NCI-H1930 (cell line): ENCODE measurements at places on chromosomes 7 and 10.

- no peak for DNase-seq
Observed at GRCh38 chr10:18217577-18217976, 77.4 kb downstream of the CACNB2 start.

GRCh38 chr10:102775201-102775934 lies 31.6 kb downstream of the WBP1L start:
- DNase-seq = no peak

GRCh38 chr7:144529269-144529926 lies 125.9 kb upstream of the NOBOX start:
- DNase-seq = no peak

DNA sequence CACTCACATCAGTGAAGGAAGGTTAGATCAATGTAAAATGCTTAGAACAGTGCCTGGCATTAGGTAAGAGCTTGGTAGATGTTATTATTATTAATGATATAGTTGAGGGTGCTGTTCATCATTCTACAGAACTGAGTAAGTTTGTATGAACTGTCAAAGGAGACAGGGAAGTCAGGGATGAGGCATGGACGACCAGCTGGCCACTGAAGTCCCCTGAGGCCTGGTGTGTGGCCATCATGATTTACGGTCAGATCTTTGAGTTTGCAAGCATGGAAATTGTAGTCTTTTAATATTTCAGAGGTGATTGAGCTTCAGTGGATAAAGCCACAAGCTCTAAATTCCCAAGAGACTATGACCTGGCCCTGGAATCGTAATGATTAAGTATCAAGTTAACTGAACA lies 6.9 kb downstream of the ARMC3 start:
- DNase-seq = no peak

DNA sequence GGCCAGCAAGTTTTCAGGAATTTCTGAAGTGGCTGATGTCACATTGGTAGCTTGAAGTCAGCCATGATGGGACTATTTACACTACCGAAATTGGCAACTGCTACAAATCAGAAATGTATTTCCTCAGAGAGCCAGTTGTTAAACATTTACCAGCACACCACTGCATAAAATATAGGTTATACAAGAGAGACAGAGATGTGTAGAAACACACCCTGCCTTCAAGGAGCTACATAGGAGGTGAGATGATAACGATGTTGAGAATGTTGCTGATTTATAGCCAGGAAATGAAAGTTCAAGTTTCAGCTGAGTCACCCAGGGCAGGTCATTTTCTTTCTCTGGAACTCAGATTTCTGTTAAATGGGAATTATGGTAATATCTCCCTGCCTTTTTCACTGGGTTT lies 46.0 kb upstream of the TCF7L2 start:
- DNase-seq = no peak

DNA sequence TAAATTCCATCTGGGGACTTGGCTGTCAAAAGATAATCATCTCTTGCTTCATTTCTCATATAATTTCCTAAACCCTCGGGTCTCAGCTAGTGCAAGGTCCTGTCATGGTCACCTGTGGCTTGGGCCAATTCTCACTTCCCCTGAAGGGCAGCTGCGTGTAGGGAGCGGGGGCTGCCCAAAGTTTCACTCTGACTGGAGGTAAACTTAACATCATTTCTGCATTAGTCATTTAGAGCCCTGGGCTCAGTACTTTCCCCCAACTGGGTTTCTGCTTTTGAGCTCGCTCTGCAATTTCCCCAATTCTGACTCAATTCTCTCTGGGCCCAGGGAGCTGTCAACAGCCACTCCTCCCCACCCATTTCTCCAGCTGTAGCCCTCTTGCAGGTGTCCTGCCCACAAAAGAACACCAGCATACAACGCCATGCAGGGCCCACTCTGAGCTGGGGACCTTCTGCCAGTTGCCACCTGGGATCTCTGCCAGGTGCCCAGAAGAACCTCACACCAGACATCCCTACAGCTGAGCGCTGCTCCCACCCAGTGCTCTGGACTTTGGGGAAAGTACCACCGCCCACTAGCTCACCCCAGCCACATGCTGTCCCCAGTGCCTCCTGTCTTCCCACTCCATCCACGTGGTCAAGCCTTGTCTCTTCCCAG lies 37.9 kb downstream of the VOPP1 start:
- DNase-seq = no peak

GRCh38 chr7:139713061-139713460 lies 64.7 kb downstream of the HIPK2 start:
- no peak for DNase-seq

- DNase-seq = no peak
Observed at GRCh38 chr7:70257921-70258320, 659.6 kb downstream of the AUTS2 start.

DNA sequence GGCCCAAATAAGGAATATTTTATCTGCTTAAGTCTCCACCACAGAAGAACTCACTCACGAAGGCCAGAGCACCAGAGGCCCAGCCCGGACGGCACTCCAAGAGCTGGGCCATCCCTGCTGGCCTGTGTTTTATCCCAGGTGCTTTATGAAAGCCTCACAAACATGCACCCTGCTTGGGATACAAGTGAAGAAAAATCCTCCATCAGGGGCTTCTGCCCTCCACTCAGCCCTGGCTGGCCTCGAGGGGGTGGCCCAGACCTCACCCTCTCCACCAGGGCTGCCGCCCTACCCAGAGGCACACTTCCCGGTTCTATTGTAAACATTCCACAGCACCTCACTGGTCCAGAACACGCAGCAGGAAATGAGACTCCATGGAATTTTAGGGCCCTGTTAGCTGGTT lies 19.8 kb upstream of the DNAAF5 start:
- no peak for DNase-seq

DNA sequence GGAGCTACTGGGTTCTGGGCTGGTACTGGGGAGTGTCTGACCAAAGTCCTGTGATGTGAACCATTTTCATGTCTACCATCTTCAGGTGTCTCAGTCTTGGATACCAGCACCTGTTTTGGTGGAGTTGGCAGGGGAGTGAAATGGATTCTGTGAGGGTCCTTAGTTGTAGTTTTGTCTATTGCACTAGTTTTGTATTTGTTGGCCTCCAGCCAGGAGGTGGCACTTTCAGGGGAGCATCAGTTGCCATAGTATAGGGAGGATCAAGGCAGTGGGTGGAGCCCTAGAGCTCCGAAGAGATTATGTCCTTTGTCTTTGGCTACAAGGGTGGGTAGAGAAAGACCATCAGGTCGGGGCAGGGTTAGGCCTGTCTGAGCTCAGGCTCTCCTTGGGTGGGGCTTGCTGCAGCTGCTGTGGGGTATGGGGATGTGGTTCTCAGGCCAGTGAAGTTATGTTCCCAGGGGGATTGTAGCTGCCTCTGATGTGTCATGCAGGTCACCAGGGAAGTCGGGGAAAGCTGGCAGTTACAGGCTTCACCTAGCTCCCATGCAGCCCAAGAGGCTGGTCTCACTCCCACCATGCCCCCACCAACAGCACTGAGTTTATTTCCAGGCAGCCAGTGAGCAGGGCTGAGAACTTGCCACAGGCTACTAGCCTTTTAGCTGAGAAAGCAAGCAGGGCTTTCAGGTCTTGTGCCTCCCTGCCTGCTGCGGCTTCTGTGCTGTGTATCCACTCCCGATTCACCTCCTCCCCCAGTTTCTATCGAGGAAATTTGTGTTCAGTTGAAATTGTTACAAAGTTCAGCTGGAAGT lies 153.1 kb downstream of the ZNF365 start:
- DNase-seq = no peak

GRCh38 chr10:130888493-130888892 lies 423.0 kb downstream of the TCERG1L start:
- DNase-seq = no peak

- DNase-seq = no peak
Observed at GRCh38 chr10:124150807-124151417, 57.5 kb upstream of the CHST15 start.

DNA sequence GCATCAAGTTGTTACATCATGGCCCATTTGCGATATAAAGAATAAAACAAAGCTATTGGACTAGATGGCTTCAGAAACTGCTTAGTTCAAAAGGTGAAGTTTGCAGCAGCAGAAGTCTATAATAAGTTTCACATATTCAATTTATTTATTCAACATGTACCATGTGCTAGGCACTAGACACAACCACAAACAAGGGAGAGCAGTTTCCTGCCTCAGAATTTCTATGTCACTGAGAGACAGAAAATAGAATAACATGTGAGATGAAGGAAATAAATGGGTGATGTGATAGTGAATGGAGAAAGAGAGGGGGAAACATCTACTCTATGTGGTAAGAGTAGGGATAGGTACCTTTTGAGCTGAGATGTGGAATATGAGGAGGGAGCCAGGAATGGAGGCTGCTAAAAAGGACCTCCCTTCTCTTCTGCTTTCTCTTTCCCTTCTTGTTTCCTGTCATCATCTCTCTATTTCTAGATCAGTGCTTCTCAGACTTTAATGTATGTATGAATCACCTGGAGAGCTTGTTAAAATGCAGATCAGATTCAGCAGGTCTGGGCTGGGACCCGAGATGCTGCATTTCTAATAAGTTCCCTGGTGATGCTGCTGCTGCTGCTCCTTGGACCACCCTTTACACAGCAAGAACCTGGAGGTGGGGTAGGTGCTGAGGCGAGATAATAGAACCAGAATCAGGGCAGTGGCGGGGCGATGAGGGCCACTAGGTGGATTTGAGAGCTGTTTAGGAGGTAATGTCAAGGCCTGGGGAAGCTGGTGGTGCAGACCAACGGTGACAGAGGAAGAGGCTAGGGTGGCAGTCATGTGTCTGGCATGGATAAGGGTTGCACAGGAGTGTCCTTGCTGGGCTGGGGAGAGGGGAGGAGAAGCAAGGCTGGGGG lies 13.7 kb upstream of the INMT start:
- no peak for DNase-seq

DNA sequence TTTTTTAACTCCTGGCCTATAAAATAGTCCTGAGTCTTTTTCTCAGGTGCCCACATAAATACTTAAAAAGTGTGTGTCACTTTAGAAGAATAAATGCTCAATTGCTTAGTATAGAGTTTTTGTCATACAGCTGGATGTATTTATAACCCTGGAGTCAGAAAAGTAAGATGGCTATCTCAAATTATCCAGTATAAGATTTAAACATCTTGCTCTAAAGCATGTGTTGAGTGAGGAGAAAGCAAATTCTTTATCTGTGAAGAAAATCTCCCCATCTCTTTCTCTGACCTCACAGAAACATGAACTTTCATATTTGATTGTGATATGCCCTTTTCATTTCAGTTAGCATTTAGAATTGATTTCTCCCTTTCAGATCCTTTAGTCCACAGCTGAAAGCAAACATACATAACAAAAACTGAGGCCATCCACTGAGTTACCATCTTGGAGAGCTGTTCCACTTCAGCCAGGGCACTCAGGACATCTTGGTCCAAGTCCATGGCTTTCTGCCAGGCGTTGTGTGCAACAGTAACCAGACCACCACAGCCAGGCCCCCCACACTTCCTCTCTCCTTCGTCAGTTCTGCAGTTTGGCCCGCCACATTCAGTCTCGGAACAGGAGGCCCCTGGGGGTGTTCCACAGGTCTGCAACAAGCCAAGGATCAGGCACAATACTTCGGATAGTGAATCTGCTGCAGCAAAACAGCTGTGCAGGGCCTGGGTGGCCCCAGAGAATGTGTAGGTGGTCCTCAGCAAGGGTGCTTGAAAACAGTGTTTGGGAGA lies 40.9 kb downstream of the DLD start:
- DNase-seq = no peak
